Fibroblast of skin of back (primary cell): ENCODE measurements at places on chromosomes 12 and 14.

DNA sequence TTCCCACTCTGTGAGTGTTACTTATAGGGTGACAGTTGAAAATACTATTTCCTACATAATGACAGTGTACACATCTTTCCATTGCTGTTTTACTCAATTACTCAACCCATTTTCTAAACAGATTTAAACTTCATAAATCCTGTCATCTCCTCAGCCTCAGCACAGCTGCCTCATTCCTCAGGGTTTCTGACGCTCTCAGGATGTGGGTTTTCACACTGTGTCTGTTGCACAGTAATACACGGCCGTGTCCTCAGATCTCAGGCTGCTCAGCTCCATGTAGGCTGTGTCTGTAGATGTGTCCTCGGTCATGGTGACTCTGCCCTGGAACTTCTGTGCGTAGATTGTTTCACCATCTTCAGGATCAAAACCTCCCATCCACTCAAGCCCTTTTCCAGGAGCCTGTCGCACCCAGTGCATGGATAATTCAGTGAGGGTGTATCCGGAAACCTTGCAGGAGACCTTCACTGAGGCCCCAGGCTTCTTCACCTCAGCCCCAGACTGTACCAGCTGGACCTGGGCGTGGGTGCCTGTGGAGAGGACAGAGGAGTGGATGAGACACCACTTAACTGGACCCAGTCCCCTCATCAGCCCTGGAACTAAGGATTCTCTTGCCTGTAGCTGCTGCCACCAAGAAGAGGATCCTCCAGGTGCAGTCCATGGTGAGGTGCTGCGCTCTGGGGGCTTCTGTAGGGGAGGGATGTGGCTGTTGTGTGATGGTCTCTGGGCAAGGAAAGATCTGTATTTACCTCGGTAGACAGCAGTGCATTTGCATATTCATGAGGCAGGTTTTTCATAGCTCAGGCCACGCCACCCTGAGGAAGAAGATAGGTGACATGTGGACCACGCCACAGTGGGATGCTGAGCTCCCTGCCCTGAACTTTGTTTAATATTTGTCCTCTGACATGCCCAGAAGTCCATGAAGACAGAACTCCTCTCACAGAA is 750.2 kb downstream of the TMEM121 start:
- no peak for DNase-seq

DNA sequence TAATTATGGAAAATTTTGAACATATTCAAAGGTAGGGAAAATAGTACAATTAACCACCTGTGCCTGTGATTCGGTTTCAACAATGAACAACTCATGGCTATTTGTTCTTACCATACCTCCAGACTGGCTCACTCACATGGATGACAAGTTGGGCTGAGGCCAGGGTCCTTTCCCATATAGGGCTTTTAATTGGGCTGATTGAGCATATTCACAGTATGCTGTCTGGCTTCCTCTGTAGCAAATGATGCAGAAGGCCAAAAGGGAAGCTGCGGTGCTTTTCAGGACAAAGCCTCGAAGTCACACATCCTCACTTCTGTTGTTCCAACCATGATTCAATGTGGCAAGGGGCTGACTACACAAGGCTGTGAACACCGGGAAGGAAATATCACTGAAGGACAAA is 297.5 kb upstream of the SLC16A7 start:
- no peak for DNase-seq

- DNase-seq, result peak; percentile 68
These were observed 30.4 kb downstream of the NUAK1 start for GRCh38 chr12:106108185-106108835.

DNA sequence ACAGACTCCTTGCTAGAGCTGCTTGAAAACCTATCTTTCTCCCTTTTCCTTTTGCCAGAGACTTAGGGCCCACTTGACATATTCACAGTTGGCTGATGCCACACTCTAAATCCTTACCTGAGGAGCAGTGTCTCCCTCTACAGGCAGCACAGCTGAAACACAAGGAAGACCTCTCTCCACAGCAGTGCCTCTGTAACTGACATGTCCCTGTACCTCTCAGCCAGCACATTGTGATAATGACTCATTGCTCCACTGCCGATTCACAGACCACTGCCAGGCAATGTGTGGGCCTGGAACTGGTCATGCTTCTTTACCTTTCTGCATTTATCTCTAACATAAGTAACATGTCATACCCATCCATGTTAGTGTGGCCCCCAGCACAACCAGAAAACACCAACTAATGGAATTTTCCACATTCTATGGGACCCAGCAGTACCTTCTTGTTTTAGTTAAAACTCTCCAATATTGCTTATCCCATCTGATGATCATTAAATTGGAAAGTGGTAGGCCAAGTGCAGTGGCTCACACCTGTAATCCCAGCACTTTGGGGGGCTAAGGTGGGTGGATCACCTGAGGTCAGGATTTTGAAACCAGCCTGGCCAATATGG is 56.5 kb downstream of the GTF2A1 start:
- peak; percentile 71 for DNase-seq

DNA sequence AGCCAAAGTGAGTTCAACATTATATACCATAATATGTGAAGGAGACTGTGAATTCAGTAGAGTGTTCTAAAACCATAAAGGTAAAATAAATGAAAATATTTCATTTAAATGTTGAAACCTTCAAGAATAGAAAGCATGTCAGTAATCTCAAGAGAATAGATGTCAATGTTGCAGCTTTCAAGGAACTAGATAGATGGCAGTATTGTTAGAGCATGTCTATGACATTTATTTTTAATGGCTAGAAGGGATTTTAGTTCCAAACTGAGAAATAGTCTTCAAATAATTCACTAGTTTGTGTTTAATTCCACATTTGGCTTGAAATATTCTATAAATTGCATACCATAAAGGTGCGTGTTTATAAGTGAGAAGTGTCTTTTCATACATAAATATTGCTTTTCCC is 326.5 kb downstream of the FLRT2 start:
- no peak for DNase-seq

- no peak for DNase-seq
These were observed 7.0 kb upstream of the CCT2 start for GRCh38 chr12:69578283-69578682.

GRCh38 chr12:99042226-99042625 is 397.1 kb downstream of the APAF1 start:
- no peak for DNase-seq

DNA sequence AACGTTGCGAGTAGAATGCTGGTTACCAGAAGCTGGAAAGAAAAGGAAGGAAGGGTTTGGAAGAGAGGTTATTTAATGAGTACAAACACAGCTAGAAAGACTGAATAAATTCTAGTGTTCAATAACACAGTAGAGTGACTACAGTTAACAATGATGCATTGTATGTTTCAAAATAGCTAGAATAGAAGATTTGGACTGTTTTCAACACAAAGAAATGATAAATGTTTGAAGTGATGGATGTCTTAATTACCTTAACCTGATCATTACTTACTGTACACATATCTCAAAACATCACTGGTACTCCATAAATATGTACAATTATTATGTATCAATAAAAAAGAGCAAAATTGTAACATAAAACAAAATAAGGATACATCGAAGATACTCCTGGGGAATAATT is 1221.8 kb upstream of the SEL1L start:
- DNase-seq, result no peak

DNA sequence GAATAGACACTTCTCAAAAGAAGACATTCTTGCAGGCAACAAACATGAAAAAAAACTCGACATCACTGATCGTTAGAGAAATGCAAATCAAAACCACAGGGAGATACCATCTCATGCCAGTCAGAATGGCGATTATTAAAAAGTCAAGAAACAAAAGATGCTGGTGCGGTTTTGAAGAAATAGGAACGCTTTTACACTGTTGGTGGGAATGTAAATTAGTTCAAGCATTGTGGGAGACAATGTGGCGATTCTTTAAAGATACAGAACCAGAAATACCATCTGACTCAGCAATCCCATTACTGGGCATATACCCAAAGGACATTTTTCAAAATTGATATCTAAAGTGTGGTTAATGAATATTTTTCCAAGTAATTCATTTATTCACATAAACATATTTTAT is 39.6 kb upstream of the LIN7A start:
- DNase-seq, result no peak

DNA sequence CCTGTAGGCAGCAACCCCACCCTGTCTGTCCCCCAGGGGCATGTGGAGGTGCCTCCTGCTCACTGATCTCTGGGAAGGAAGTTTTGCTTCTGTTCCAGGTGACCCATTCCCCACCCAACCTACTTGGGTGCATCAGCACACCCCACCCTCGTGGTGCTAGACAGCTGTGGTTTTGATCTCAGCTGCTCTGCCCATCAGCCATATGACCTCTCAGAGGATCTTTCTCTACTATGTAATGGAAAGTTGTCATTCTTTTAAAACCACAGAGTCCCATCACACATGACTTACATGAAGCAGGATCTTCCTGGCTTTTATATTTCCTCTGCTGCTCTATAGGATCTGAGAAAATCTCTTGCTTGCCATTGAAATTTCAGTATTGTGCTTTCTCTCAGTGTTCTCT is 13.5 kb upstream of the KRT82 start:
- peak; percentile 53 for DNase-seq

GRCh38 chr14:93944348-93945069 is 17.4 kb downstream of the FAM181A start:
- no peak for DNase-seq

DNA sequence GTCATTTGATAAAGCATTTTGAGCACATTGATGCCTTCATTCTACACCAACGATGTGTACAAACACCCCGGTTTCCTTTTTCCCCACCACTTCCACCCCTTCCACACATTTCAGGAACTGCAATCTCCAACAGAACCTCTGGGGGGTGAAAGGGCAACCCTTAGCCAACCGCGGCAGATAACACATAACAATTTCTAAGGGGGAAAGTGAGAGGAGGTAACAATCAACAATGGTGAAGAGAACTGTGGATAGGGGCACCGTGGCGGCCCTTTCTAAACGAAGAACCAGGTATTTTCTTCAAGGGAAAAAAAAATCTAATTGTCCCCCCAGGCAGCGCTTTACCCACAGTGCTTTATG is 1.1 kb downstream of the KITLG start:
- peak; percentile 57 for DNase-seq

- DNase-seq, result peak; percentile 68
These were observed 118.9 kb upstream of the PTPRB start for GRCh38 chr12:70756118-70756517.

DNA sequence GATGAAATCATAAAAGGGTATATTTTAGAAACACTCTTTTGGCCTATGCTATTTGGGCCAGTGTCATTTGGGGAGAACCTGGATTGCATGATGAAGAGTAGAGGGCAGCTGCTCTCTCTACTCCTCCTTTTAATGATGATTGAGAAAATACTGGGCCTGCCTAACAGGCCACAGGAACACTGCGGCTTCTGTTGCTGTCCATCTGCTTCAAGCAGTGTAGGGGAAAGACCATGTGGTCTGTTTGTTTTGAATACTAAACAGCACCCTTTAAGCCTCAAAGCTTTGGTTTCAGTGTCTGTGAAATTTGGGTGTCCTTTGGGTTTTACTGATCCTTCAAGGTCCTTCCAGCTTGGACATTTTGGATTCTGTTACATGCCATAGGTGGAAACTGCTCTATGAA is 78.0 kb downstream of the TTC6 start:
- no peak for DNase-seq

GRCh38 chr14:34018564-34019244 is 67.8 kb upstream of the EGLN3 start:
- no peak for DNase-seq

- DNase-seq, result peak; percentile 66
These were observed 13.2 kb upstream of the TIGAR start for GRCh38 chr12:4307593-4308333.
